ENCODE measurements at places on chromosomes 6 and 20.
A peak's percentile ranks its signal among the peaks of the same experiment; 100 is the strongest.

DNA sequence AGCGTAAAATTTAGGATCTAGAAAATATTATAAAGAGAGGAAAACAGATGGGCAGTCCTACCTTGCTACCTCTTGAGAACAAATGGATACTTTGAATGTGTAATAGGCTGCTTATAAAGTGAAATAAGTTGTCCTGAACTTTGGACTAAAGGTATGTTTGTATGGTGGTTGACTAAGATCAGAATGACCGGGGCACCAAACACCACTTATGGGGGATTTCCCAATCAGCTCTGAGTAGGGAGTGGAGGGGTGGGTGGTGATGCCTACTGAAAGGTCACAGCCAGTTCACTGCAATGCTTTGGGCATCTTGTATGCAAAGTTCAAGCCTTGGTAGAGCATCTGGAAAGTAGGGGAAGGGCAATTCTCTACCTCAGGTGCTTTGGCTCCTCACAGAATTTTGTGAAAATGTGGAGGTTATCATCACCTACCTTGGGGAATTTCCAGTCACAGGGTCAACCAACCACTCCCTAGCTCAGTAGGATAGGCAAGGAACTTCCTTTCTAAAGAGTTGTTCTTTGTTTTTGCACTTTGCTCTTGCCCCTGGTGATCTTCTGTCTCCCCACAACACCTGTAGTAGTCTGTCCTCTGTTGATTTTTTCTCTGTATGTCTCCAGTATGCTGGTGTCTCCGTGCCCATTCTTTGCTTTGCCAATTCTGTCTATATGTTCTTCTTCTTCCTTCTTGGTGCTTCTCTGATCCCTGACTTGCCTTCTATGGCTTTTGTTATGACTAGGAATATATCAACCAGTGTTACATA, at the start of gene TRIM31:
TRIM31 (minus strand) TSS at position 88 of the 757 bp plus-strand sequence. CDS start 285 bp downstream, outside the sequence.
- no peak for DNase-seq

- DNase-seq, result no peak
Measured at GRCh38 chr6:36712816-36713215, 15.2 kb downstream of the RAB44 start.

- DNase-seq, result peak; percentile 71
Measured at GRCh38 chr6:133774356-133774755, 114.6 kb upstream of the TCF21 start.

GRCh38 chr20:53778736-53779135, 185.1 kb upstream of the ZNF217 start:
- no peak for DNase-seq

DNA sequence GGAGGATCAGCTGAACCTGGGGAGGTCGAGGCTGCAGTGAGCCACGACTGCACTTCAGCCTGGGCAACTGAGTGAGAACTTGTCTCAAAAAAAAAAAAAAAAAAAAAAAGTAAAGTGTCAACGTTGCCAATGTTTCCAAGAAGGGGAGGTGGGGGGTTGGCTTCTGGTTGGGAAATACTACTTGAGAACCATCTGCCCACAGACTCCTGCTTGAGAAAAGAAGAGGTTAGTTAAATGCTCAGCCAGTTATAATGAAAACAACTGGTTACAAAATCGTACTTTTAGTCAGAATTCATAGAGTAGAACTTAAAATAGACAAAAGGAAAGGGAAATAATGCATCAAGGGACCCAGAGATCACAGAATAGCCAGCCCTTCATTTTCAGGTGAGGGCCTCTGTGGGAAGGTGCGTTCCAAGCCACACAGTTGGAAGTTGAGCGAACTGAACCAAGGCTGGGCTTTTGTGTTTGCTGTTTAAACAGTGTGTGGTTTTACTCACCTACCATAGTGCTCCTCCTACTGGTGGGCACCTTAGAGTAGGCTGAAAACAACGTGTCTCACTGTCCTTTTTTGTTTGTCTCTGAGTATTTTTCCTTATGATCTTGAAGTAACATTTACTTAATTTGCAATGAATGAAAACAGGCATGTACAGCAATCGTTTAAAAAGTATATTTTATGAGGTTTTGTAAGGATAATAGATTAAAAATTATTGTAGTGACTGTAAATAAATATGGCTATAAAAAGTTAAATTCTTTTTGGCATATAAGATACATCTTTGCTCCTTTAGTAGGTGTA, 200.7 kb downstream of the BCAS1 start:
- DNase-seq, result peak; percentile 71

DNA sequence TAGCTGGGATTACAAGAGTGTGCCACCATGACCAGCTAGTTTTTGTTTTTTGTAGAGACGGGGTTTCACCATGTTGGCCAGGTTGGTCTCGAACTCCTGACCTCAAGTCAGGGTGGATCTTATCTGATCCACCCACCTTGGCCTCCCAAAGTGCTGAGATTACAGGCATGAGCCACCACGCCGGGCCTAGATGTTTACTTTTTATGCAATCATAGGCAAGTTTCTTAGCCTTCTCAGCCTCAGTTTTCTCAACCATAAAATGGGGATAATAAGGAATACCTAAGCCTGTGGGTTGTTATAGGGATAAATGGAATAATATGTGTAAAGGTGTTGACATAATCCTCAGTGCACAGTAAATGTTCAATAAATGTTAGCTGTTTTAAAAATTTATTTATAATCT, 9.8 kb downstream of the SPATS1 start:
- DNase-seq, result no peak

DNA sequence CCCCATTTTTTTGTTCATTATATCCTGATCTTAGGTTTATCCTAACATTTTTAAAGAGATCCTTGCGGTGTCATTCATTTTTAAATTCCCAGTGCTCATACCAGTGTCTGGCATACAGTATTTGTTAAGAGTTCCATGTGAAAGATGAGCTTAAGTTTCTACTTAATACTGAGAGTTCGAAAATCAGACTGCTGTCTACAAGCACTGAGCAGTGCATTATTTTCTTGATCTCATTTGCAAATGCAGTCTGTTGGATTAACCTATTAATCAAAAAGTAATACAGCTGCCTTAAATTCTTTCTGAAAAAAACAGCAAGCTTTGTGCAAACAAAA, 663 bp downstream of the COQ3 start:
- peak; percentile 8 for DNase-seq

- DNase-seq, result no peak
Measured at GRCh38 chr6:157880534-157880933, 57.5 kb downstream of the SNX9 start.

DNA sequence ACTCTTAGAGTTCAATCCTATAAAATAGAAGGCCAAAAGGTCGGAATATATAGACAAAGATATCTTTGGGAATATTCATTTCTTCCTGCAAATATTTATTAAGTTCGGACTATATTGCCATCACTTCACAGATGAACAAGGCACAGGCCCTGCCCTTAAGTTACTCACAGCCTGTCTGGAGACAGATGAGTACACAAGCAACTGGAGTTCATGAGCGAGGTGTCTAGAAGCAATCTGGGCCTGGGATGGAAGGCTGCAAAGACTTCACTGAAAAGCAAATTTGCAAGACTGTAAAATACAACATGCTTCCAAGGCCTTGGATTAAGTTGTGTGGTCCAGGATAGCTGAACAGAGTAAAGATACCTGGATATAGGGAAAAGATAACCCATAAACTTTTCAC, 56.7 kb upstream of the CEP85L start:
- peak; percentile 14 for DNase-seq

DNA sequence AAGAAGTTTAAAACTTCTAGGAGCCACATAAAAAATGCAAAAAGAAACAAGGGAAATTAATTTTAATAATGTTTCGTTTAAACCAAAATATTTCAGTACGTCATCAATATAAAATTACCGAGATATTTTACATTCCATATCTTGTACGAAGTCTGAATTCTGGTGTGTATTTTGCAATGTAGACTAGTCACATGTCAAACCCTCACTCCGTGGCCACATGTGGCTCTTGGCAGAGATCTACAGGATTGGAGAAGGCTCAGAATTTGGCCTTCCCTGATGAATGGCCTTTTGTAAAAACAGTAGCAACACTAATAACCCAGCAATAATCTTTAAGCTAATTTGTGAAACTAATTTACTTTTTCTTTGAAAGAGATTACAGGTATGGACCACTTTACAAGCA, 217.1 kb downstream of the PRL start:
- DNase-seq, result peak; percentile 89

GRCh38 chr20:38108986-38109541, 56.0 kb downstream of the TGM2 start:
- DNase-seq, result no peak

GRCh38 chr6:33609019-33609418, 12.1 kb upstream of the ITPR3 start:
- no peak for DNase-seq

- DNase-seq, result no peak
Measured at GRCh38 chr20:24762791-24763350, 186.2 kb upstream of the CST7 start.

- DNase-seq, result no peak
Measured at GRCh38 chr20:37314617-37315016, 25.2 kb downstream of the MANBAL start.

GRCh38 chr6:136415351-136416007, 125.8 kb upstream of the BCLAF1 start:
- no peak for DNase-seq

DNA sequence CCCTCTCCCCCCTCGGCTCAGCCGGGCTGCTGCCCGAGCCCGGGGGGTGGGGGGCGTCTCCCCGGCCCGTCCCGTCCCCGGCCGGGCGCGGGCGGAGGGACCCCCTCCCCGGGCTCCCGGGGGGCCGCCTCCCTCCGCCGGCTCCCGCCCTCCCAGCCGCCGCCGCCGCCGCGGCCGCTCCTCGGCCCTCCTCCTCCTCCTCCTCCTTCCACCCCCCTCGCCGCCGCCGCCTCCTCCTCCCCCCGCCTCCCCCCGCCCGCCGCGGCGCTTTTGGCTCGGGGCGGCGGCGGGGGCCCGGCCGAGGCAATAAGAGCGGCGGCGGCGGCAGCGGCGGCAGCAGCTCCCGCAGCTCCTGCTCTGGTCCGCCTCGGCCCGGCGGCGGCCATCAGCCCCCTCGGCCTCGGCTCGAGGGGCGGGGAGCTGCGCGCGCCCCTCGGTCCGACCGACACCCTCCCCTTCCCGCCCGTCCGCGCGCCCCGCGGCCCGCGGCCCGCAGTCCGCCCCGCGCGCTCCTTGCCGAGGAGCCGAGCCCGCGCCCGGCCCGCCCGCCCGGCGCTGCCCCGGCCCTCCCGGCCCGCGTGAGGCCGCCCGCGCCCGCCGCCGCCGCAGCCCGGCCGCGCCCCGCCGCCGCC, 38.7 kb downstream of the GNAS start:
- peak; percentile 78 for DNase-seq

- DNase-seq, result peak; percentile 97
Measured at GRCh38 chr6:36127462-36128016, 2.8 kb upstream of the MAPK13 start.

GRCh38 chr6:46052479-46052878, 36.8 kb upstream of the CLIC5 start:
- no peak for DNase-seq

- DNase-seq, result no peak
Measured at GRCh38 chr6:167781868-167782267, 44.8 kb upstream of the AFDN start.

- DNase-seq, result no peak
Measured at GRCh38 chr6:170475118-170475517, 78.0 kb downstream of the PSMB1 start.

GRCh38 chr6:8215631-8216030, 113.3 kb upstream of the EEF1E1 start:
- DNase-seq, result peak; percentile 21

- peak; percentile 6 for DNase-seq
Measured at GRCh38 chr20:13220194-13220903, 725 bp upstream of the ISM1 start.

- DNase-seq, result peak; percentile 25
Measured at GRCh38 chr20:36885356-36885755, 9.4 kb downstream of the TLDC2 start.

DNA sequence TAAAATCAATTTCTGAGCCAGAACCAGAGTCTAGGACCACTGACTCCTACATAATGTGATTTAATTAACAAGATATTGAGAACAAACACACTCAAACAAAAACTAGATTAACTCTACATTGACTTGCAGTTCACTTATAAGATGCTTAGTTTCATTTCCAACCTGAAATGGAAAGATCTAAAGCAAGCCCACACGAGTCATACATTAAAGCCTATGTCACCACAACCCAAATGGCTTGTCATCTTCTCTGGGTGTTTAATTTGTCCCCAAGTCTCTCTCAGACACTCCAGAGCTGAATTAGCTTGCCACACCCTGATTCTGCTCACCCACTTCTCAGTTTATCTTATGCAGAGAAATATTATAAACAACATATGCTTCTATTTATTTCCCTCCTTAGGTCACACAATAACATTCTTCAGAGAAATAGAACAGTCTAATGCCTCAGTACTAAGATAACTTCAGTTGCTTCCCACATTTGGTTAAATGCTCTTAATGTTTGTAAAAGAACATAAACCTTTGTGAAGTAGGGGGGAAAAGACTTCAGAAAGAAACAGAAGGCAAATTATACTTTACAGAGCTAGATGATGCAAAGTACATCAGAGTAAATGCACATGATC, 8.8 kb upstream of the FBXO30 start:
- DNase-seq, result no peak

GRCh38 chr6:67694127-67694526, 941.0 kb upstream of the ADGRB3 start:
- DNase-seq, result no peak

GRCh38 chr20:51487565-51488268, 54.8 kb downstream of the NFATC2 start:
- DNase-seq, result peak; percentile 84

DNA sequence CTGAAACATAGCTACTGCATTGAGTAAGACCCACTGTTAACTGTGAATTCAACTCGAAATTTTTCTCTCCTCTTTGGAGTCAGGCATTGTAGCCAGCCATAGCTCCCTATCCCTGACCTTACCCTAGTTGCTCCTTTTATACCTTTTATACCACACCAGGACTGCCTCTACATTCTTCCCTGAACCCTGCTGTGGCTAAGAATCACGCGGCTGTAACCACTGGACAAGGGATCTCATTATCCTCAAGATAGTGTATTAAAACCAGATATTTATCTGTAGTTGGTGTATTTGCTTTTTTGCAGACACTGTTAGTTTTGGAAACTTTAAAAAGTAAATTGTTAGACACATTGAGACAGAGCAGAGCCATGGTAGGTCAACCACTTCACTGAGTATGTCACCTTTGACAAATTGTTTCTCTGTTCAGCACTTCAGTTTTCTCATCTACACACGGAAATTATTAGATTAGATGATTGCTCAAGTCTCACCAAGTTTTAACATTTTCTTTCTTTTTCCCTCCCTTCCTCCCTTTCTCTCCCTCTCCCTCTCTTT, 171.9 kb upstream of the PRND start:
- DNase-seq, result no peak
